Smooth muscle cell of the umbilical artery (primary cell): ENCODE measurements at places on chromosomes 16 and 17. TPM values are rescaled to one million over a fixed set of nuclear protein-coding genes. Genes with fewer than 3 reads are reported as not detected.

OR3A3 gene
- total RNA-seq = not detected in 2 replicates

RGS9 gene
- 0.37 and 0.89 TPM in 2 replicates for total RNA-seq

HOXB7 gene
- 3.3 and 3.4 TPM in 2 replicates for total RNA-seq

ABI3 gene
- under 0.01 TPM in 1 of 2 replicates, not detected in the other for total RNA-seq

NR1D1 gene
- 0.89 and 1.7 TPM in 2 replicates for total RNA-seq

CTRB2 gene
- not detected in 2 replicates for total RNA-seq

RMI2 gene
- 2.1 and 5.1 TPM in 2 replicates for total RNA-seq
